ENCODE measurements at places on chromosomes 2 and 18.

GRCh38 chr2:114127372-114127771 is 237.5 kb downstream of the ACTR3 start:
- DNase-seq = peak; percentile 50

DNA sequence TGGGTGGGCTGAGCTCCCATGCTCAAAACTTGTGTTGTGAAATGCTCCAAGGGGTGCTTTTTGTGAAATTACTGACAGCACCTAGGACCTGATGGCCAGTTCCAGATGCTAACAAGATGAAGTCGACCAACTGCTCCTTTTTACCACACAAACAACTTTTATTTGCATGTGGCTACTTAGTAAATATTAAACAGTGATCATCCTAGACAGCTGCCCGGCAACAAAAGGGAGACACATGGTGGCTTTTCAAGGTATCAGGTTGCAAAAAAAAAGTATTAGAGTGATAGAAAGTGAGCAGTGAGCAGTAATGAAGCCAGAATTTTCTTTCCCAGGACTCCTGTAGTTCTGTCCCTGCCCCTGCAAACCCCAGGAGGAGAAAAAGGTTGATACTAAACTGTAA is 118.5 kb downstream of the RPIA start:
- no peak for DNase-seq

- no peak for DNase-seq
Measured at GRCh38 chr2:117335967-117336366, 478.5 kb upstream of the DDX18 start.

GRCh38 chr2:149585166-149585885 is 2.2 kb downstream of the MMADHC start:
- DNase-seq = no peak

DNA sequence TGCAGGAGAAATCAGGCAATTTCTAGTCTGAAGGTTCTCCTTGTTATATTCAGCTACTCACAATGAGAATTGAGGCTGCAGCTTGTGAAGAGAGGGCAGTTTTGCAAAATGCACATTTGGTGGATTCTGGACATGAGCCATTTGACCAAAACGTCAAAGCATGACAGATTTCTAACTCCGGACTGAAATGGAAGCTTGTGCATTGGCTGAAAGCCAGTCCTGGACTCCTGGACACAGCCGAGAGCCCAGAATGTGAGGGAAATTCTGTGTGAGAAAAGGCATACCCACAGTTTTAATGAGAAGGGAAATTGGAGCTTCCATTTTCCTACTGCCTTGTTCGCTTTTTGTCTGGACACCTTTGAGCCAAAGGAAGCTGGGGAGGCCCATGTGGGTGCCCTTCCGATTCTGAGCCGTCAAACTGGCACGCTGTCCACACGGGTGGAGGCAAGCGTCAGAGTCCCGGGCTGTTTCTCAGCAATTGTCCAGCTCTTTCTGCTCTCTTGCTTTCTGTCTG is 23.7 kb upstream of the ROCK2 start:
- DNase-seq = no peak

- no peak for DNase-seq
Measured at GRCh38 chr2:217263756-217264155, 403.9 kb upstream of the TNP1 start.

DNA sequence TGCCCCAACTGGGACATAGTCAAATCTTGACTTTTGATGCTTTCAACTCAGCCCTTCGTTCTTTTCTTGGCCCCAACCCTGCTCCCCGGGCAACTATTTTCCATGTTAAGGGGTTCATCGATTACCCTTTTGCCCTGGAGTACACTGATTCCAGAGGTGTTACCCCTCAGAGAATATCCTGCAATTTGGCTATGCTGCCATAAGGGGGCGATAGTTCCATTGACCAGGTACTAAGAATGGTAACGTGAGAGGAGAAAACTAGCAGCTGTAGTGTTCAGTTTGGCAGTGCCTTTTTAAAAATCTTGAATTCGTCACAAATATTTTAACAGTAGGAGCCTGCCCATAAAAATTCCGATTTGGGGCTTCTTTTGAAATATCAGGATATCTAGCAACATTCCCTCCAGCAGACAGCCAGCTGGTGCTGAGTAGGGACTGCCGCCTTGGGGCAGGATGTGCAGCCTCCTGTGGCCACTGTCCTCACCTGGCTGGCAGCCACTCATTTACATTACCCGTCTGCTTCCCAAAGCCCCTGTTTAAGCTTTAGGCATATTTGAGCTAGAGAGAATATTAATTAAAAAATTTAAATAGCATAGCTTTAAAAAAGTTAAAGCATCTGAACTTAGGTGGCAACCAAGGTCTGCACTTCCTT is 146.3 kb upstream of the SKOR2 start:
- DNase-seq = no peak

DNA sequence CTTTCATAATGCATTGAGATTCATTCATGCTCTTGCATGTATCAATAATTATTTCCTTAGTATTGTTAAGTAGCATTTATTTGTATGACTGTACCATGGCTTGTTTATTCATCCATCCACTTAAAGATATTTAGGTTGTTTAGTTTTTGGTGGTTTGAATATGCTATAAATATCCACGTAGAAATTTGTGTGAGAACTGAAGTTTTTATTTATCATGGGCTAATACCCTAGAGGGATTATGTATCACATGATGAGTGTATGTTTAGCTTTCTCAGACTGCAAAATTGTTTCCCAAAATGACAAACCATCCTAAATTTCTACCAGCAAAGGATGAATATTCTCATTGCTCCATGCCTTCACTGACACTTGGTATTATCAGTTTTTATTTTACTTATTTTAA is 55.2 kb downstream of the CSRNP3 start:
- DNase-seq = no peak

- DNase-seq = no peak
Measured at GRCh38 chr18:26893996-26894395, 28.5 kb upstream of the AQP4 start.
